Upper lobe of left lung (tissue), 6 donors: ENCODE measurements at places on chromosomes 2 and 18. TPM values are rescaled to one million over a fixed set of nuclear protein-coding genes. Genes with fewer than 3 reads are reported as not detected.

Gene MAB21L4
- total RNA-seq = 26.9 TPM

Gene M1AP
- 1.4 TPM for total RNA-seq

- no peaks in the 10 kb centered on the region for H3K27me3 ChIP-seq
- no peak overlapping the region for H3K4me3 ChIP-seq
- H3K4me1 ChIP-seq = peaks cover 56% of the 10 kb centered on the region
- H3K36me3 ChIP-seq = no peaks in the 10 kb centered on the region
- no peak for DNase-seq
- H3K27ac ChIP-seq = no peak overlapping the region
Observed at GRCh38 chr2:8495189-8495989, 186.5 kb upstream of the ID2 start.

DNA sequence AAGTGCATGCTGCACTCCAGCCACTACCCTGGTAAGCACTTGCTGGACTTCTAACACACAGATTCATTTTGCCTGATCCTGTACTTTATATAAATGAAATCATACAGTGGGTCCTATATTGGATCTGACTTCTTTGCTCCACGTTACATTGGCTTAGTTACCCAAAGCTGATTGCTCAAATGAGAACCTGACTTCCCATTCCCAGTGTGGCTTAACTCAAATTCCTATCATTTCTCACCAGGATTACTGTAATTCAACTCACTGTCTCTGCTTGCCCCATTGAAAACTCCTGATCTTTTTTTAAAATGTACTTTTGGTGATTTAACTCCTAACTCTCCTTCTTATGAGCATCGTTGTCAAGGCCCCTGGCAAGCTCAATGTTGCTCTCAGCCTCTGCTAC, 1.4 kb downstream of the RSAD2 start:
- H3K27me3 ChIP-seq = no peaks in the 10 kb centered on the region
- H3K4me3 ChIP-seq = peak overlapping the region; percentile 41
- no peak overlapping the region for H3K27ac ChIP-seq
- no peaks in the 10 kb centered on the region for H3K36me3 ChIP-seq

DNA sequence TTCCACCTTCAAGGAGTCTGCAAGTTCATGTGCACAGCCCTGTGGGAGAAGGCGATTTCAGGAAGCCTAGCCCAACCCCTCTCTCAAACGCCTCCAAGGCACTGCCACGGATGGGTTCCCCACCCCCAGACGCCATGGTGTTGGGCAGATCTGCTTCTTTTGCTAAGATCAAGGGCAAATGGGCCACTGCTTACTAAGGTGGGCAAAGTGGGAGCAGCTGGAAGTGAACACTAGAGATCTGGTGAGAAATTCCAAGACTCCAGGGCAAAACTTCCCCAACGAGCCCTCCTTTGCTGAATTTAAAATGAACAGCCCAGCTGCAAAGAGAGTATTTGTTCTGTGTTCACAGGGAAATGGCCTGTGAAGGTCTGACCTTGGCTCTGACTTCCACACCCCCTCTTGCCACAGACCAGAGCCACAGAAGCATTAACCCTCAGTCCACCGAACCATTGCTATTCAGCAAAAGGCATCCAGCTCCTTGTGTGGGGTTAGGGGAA, 45.1 kb upstream of the ZBTB7C start:
- no peaks in the 10 kb centered on the region for H3K36me3 ChIP-seq
- no peak for DNase-seq
- no peaks in the 10 kb centered on the region for H3K4me1 ChIP-seq
- no peak overlapping the region for H3K4me3 ChIP-seq
- H3K27ac ChIP-seq = no peak overlapping the region

DNA sequence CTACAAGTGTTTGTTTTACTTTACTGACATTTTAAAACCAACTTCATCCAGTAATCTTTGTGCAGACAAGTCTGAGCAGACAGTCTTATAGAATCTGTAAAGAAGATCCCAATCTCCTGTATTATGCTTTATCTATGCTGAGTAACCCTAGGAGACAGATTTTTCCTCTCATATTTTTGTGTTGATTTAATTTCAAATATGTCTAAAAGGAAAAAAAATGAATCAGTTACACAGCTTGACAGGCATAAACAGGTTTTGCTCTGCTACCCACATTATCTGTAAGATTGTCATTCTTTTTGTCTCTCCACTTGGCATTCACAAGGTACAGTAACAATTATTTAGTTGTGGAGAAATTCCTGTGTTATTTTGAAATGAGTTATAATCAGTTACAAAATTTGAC, 415.0 kb downstream of the NYAP2 start:
- H3K36me3 ChIP-seq = no peaks in the 10 kb centered on the region
- H3K27me3 ChIP-seq = no peaks in the 10 kb centered on the region
- H3K4me1 ChIP-seq = no peaks in the 10 kb centered on the region
